ENCODE measurements at places on chromosomes 5 and 9. TPM values are rescaled to one million over a fixed set of nuclear protein-coding genes. Genes with fewer than 3 reads are reported as not detected.

Gene IFNA14
- not detected for total RNA-seq

Gene TERT
- total RNA-seq = not detected

Gene PKD2L2
- not detected for total RNA-seq

Gene FAT2
- total RNA-seq = not detected

Gene GABRB2
- total RNA-seq = not detected

Gene SLC31A2
- 5.0 TPM for total RNA-seq

Gene GPRIN1
- 3.1 TPM for total RNA-seq

Gene RAPGEF1
- 35.9 TPM for total RNA-seq

Gene CCDC187
- not detected for total RNA-seq

Gene MIGA2
- 21.5 TPM for total RNA-seq

Gene IL5
- total RNA-seq = not detected

Gene BHMT2
- 0.09 TPM for total RNA-seq

Gene NOXA1
- total RNA-seq = 0.18 TPM

Gene CCDC69
- 7.0 TPM for total RNA-seq

Gene CNTLN
- total RNA-seq = 7.9 TPM

Gene NIPAL4
- total RNA-seq = not detected

Gene SPATA31D4
- total RNA-seq = not detected
